NCI-H460 (cell line): ENCODE measurements at places on chromosomes 2 and 18.

DNA sequence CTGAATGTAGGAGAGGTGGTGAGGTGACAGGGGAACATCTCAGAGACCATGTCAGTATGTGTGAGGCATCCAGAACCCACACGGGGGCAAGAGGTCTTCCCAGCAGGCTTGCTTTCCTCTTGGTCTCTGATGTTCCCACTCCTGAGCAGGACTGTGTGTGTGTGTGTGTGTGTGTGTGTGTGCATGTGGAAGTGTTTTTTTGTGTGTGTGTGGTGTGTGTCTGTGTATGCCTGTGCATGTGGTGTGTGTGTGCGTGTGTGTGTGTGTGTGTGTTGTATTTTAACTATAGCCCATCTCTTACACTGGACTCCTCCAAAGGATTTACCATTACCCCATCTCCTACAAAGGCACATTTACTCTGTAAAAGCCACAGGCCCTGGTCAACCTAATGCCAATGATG, 40.4 kb downstream of the SLC4A5 start:
- no peak for DNase-seq

DNA sequence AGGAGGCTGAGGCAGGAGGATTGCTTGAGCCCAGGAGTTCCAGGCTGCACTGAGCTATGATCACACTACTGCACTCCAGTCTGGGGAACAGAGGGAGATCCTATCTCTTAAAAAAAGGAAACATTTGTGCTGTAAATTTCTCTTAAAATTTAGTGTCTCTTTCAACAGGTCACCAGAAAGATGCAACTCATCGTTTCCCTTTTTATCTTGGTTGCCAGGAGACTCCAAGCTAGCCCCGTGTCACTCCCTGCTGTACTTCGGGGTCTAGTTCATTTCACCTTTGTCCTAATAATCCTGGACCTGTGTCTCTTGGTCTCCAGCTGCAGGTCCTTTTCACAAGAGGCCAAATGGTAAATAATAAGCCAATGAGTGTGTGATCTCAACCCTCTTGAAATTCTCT, 7.1 kb downstream of the HS1BP3 start:
- DNase-seq, result no peak

GRCh38 chr2:147067136-147067535, 777.7 kb upstream of the ACVR2A start:
- no peak for DNase-seq

DNA sequence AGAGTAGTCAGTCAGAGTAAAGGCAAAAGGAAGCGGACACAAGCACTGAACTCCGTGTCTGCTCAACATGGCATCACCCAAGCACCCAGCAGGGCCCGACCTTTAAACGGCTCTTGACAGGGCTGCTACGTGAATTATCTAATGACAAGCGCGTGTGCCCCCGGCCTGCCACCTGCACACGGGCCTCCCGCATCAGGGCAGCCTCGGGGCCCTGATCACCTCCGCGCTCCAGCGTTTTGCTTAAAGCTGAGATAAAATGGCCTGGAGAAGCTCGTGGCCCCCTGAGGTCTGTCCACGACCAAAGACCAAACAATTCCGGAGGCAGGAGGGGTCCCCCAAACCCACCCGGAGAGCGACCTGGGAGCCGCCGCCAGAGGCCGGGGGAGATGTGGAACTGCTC, 376 bp downstream of the NDUFA10 start:
- DNase-seq, result no peak

DNA sequence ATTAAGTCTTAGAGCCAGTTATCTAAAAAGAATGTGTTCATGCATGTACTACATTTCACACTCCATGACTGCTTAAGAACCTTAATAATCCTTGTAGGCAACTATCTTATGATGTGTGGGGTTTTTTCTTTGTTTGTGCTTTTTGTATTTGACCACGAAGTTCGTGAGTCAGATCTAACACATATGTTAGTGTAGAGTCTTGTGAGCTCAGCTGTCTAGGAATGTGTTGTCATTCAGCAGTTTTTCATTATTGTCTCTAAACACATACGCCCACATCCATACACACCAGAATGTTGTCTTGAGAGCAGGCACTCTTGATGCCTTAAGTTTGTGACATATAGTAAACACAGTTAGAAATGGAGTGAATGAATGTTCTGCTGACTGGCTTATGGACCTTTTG, 38.4 kb downstream of the CAB39 start:
- DNase-seq, result no peak

GRCh38 chr18:35141567-35142274, 99.1 kb upstream of the ZNF397 start:
- no peak for DNase-seq

- peak; percentile 36 for DNase-seq
These were observed 76.7 kb downstream of the MRPS9 start for GRCh38 chr2:105114551-105114950.

GRCh38 chr2:224407241-224407701, 5.4 kb upstream of the FAM124B start:
- DNase-seq, result no peak

- no peak for DNase-seq
These were observed 43.7 kb upstream of the NYAP2 start for GRCh38 chr2:225355788-225356187.

DNA sequence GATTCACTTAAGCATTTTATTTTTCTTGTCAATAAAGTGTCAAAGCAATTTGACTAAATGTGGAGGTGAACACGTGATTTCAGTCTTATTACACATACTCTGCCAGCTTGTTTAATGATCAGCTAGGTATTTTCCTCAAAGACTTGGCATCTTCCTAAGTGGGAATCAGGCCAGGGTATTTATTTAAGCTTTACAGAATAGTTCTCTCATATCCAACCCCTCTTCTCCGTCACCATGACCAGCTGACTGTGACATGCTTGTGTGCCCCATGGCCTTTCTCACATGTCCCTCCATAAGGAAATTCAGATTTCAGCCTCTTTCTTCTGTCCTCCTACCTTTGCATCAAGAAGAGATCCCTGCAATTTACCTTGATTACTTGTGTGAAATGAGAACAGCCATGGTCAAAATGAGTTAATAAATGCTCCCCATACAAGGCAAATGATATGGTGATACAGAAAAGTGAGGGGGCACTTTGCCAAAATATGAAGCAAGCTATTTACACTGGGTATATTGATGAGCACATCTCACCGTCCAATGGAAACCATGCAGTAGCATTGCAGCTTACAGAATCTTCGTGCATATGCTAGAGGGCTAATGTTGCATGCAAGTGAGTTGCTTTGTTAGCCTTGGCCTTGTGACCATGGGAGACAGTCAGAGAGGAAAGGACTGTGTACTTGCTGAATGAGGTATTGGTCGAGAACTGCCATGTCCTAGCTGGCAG, 202.2 kb downstream of the RNF152 start:
- no peak for DNase-seq

- no peak for DNase-seq
These were observed 149.7 kb downstream of the RHBDD1 start for GRCh38 chr2:226985583-226985946.

DNA sequence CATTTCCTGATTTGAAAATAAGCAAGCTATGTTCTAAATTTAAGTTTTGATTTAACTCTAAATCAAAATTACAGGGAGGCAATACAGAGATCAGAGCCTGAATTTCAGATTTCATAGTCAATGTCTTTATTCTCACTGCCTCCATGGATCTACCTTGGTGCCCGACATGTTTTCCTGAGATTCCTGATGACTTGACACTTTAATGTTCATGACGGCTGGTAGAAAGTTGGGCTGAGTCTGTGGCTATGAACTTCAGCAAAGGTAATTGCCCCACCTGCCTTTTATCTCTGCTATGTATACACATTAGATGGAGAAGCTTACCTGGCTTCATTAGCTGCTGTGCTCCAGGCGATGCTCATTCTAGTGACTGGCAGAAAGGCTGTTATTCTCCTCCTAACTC, 1390.5 kb upstream of the CELF4 start:
- DNase-seq, result no peak

DNA sequence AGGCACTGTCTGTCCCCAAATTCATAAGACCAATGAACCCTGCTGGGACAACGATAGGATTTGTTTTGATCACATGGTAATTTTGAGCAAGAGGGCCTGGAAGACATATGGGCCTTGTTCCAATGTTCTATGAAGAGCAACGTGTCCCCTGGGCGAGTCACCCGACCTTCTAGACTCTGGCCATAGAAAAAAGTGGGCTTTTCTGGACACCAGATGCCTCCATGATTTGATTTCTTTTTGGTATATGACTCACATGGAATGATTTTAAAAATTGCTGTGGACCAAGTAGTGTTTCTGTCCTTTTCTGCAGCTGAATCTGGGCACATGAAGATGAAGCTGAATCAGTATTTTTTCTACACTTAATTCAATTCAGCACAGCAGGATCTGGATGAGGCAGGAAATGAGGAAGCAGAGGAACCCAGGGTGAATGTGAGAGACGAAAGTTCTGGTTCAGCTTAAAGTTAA, 104.9 kb downstream of the CDC42EP3 start:
- no peak for DNase-seq

DNA sequence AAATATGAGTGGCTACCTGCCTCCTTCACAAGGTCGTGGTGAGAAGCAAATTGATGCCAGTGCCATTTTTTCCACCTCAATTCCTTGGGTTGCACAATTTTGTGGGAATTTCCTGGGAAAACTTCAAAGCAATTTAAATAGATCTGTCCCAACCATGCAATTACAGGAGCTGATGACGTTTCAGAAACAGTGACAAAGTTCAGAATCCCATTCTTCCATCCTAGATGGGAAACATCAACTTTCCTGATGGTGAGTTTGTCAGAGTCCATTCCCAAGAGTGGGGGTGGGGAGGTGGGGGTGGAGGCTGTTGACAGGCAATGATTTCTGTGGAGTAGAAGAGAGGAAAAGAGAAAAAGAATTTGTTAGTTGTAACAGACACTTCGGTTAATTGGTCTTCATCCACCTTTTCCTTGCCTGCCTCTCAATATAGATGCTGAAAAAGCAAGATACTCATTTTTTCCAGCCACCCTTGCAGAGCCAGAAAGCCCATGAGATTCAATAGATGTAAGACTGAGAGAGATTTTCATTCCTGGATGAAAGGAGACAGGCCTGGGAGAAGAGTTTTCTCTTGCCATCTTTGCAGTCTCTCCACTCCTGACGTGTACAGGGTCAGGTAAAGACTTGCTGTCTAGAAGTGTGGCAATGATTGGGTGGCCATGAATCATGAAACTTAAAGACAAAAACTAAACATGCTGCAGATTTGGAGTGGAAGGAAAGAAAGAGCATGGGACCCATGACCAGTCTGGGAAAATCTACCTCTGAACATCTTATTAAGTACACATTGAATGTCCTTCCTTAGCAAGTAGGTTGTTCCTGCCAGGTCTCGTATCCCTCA, 47.3 kb downstream of the SOCS6 start:
- DNase-seq, result no peak

DNA sequence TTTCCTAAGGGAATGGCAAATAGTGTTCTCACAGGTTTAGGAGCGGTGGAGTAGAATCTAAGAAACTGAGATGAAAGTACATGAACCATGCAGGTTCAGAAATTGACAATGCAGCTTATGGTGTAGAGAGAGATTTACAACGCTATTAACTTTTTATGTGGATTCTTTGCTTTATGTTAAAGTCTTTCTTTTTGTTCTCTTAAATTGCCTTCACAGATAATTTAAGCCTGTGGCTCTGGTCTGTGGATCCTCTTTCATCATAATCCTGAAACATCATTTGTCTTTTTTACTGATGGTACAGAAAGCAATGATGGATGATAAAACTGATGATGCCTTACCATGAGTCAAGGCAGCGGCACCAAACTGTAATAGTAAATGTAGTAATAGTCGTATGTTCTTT, 30.3 kb downstream of the SOCS6 start:
- DNase-seq, result no peak

DNA sequence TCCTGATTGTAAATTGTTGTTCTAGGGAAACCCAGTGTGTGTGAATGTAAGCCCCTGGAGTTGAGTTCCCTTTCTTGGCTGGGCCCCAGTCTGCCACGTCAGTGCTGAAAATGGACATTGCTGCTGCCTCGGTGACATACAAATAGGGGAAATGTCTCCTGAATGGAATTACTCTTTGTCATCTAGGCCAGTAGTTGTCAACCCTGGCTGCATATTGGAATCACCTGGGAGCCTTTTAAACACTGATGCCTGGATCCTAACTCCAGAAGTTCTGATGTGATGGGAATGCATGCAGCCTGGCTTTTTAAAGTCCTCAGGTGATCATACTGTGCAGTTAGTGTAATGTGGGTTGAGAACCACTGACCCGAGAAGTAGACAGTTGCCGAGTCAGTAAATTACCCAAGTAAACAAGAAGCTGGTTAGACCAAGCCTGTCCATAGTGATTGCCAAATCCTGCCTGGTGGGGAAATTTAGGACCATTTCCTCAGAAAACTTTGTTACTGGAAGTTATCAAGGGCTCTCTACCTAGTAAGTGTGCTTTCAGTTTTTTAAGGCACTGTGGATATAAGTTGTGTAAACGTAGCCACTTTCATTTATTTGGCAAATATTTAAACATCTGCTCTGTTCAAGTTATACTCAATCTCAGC, 27.6 kb upstream of the IL1R1 start:
- no peak for DNase-seq

GRCh38 chr2:195622966-195623365, 34.1 kb upstream of the SLC39A10 start:
- peak; percentile 1 for DNase-seq

DNA sequence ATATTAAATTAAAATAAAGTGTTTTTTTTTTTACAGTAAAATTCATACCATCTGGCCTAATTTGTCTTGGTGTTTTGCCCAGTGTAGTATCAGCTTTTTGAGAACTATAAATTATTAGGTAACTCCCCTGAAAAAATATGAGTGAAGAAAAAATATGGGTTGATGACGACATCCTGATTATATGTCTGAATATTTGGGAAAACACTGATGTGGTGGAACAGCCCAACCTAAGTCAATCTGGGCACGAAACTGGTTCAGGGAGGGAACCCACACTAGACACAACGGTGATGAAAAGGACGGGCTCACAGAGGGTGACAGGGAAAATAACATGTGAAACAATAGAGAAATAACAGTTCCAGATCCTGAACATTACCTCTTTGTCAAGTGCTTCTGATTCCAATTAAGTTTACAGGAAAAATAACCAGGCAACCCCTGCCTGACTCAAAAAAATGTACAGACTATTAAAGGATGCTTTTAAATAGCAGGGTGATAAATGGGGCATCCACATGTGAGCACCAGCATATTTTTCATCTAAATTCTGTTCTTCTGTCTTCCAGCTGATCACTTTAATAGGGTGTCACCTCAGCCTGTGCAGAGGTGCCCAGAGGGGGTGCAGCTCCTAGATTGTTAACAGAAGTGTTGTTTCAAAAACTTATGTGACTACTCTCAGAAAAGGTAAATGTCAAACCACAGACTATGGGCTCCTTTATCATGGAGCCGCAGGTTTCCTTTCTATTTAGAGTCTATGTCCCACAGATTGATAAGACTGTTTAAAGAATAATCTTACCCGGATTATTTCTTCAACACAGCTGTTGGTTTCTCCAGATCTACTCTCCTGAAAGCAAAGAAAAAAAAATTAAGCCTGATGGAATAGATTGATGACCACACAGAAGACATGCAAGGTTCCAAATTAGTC, 305.4 kb downstream of the AFF3 start:
- DNase-seq, result no peak

- DNase-seq, result no peak
These were observed 95.2 kb upstream of the KLF7 start for GRCh38 chr2:207260947-207261346.
